ENCODE measurements at places on chromosomes 5 and 9.

DNA sequence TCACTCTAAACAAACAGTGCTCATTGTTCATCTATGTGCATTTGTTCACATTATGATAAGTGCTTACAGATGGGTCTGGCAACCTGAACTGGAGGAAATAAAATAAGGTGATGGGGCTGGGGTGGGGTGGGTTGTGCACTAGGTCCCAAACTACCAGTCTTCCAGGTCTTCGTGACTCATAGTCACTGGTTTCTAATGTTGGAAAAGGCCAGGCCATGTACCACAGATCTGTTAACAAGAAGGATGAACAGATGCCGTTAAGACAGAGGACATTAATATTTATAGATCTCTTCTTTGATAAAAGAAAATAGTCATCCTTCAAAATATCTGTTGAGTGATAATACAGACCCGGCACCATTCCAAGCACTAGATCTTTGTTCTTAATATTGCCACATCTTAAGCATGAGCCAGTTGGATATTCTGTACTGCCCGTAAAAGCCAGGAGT, 71.4 kb upstream of the STARD4 start:
- no peak for DNase-seq

- DNase-seq: no peak
Observed at GRCh38 chr9:134489621-134490408, 151.8 kb upstream of the COL5A1 start.

- DNase-seq: no peak
Observed at GRCh38 chr9:88280816-88281382, 107.3 kb upstream of the SPIN1 start.

DNA sequence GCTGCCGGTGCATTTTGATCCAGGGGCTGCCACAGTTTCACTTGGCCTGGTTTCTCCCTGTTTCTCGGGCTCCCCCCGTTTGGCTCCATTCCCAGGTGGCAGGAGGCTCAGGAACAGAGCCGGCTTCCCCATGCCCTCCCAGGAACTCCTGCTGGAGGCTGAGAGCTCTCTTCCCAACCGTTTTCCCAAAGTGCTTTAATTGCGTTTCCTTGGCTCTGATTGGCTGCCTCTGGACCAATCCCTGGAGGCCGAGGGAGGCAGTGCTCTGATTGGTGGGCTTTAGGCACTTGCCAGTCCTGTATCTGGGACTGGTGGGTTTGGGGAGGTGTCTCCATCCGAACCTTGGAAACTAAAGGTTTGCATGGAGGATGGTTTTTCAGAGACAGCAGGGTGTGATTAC, 4.9 kb downstream of the TSPAN17 start:
- no peak for DNase-seq

- DNase-seq: peak; percentile 29
Observed at GRCh38 chr5:107056278-107056677, 614.5 kb downstream of the EFNA5 start.

GRCh38 chr9:37575511-37575914, 667 bp downstream of the FBXO10 start:
- no peak for DNase-seq

DNA sequence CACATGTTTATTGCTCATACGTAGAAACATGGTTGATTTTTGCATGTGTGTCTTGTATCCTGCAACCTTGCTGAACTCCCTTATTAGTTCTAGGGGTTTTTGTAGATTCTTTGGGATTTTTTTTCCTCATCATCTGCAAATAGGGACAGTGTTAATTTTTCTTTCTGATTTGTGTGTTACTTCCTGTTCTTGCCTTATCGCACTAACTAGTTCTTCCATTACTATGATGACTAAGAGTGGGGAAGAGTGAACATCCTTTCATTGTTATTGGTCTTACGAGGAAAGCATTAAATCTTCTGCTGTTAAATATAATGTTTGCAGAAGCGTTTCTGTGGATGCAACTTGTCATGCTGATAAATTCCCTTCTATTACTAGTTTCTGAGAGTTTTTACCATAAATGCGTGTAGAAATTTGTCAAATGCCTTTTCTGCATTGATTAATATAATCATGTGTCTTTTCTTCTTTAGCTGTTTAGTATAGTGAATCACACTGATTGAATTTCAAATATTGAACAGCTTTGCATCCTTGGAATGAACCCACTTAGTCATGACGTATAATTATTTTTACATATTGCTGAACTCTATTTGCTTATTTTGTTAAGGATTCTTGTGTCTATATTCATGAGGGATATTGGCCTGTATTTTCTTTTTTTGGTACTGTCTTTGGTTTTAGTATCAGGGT, 32.1 kb upstream of the RNF130 start:
- DNase-seq: no peak

DNA sequence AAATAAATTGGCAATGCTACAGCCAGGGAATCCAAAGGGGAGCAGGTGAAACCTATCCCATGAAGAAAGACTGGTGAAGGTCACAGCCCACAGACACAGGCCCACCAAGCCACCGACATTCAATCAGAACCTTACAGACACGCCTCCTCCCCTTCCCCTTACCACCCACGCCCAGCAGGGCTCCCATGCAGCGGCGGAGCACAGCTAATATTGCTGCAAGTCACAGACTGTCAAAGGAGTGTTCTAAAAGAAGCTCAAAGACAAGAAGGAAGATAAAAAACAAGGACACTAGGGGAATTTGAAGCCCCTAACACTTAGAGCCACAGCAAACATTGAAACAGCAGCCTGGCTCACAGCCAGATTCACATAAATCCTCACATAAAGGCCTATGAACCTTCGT, 91.2 kb downstream of the MED10 start:
- DNase-seq: no peak

GRCh38 chr5:150301901-150302300, 804 bp downstream of the ARSI start:
- DNase-seq: no peak

- DNase-seq: no peak
Observed at GRCh38 chr9:110521206-110521605, 58.3 kb downstream of the SVEP1 start.

DNA sequence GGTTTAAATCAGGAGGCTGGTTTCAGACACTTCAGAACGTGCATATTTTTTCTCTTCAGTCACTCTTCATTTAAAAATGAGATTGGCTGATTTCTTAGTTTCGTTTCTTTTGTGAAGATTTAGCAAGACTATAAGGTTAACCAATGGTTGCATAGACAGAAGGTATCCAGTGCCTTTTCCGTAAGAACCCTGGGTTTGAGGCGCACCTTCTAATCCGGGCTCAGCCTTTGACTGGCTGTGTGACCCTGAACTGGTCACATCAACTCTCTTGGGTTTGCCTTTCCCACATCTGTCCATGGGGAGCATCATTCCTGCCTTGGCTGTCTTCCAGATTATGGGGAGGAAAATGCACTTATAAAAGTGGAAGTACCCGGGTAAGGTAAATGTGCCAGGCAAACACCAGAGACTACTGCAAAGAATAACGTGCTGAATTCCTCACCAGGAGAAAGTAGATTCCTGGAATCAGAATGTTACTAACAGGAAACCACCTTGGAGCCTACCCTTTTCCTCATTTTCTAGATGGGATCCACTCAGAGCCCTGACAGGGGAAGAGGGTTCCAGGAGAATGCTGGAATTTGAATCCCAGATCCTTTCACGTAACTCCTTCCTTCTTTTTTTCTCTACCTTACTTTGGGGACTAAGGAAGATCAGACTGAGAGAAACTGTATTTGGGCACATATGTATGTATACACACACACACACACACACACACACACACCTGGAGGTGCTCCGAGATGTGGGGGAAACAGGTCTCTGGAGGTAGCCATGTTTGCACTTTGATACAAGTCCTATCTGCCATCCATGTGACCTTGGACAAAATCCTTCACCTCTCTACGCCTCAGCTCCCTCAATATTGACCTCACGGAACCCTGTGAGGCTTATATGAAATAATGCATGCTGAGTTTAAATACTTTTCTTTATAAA, 6.8 kb downstream of the HAND1 start:
- DNase-seq: no peak

GRCh38 chr5:150499437-150499956, 8.4 kb upstream of the NDST1 start:
- DNase-seq: no peak

DNA sequence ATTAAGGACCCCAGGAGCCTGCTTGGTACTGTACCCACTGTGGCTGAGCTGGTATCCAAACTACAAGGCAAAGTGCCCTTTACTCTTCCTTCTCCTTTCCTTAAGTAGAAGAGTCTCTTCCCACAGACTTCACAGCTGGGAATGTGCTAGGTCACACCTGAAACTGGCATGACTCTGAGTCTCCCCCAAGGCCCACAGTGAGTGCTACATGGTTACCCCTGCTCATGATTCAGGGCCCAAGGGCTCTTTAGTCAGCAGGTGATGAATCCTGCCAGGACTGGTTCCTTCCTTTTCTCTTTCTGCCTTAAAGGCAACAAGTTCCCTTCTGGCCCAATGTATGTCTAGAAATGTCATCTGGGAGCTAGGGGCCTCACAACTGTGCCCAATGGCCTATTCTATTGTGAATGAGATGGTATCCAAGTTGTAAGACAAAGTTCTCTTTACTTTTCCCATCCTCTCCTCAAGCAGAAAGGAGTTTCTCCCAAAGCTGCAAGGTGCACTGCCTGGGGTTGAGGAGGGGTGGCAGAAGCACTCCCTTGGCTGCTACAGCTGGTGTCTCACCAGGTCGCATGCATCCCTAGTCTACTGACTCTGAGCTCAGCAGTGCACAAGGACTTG, 134.4 kb downstream of the TMEM38B start:
- DNase-seq: no peak

- DNase-seq: no peak
Observed at GRCh38 chr5:58458141-58458742, 1.6 kb downstream of the PLK2 start.

DNA sequence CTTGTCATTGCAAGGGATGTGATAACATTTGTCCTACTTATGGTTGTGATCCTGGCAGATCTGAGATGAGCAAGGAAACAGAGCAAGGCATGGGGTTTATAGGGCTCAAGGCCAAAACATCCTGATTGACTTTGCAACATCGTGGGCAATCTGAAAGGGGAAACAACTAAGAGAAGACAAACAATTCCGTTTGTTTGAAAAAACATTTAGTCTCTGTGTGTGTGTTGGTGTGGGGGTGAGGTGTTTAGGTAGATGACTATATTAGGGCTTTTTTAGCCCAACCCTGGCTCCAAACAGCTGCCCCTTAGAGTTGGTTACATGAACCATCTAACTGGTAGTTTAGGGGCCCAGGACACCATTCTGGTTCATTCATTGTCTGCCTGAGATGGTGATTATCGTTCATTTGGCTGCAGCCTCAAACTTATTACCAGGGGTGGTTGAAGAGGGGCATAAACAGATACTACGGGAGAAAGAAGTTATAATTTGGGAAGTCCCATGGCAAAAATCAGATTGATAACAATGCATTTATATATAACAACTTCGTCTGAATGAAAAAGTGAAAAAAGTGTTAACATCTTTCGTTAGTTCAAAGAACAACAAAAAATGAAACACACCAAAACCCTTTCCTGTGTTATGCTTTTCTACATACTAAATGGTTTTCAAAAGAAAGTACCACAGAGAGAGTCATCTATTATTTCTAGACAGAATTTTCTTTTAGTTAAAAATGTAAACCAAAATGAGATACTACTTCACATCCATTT, 5.7 kb downstream of the FYB1 start:
- DNase-seq: no peak

DNA sequence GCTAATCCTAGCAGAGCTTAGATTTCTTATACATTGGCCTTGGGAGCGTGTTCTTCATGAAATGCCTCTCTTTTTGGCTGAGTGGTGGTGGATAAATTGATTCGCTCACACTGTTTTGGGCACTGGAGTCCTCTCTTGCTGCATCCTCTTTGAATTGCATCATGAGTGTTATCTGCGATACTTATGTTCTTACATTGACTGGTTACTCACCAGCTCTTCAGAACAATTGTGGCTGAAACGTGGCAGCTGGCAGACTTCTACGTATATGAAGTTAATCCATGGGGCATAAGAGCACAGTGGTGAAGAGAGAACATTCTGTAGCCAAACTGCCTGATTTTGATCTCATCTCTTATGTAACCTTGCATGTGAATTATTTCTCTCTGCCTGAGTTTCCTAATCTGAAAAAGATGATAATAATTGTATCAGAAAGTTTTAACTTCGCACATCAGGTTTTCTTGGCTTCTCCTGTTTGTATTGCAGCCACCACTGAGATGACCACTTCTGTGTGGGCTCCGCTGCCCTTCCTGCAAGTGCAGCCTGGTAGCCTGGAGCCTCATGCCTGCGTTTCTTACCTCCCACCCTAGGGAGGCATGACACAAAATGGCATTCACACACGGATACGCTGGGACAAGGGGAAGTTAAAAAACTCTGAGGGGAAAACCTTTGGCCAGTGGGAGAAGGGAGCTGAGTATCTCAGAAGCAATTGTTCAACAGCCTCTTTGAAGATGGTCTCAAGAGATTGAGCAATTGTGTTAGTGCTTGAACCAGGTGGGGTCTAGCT, 295.2 kb downstream of the ARHGAP26 start:
- DNase-seq: no peak

DNA sequence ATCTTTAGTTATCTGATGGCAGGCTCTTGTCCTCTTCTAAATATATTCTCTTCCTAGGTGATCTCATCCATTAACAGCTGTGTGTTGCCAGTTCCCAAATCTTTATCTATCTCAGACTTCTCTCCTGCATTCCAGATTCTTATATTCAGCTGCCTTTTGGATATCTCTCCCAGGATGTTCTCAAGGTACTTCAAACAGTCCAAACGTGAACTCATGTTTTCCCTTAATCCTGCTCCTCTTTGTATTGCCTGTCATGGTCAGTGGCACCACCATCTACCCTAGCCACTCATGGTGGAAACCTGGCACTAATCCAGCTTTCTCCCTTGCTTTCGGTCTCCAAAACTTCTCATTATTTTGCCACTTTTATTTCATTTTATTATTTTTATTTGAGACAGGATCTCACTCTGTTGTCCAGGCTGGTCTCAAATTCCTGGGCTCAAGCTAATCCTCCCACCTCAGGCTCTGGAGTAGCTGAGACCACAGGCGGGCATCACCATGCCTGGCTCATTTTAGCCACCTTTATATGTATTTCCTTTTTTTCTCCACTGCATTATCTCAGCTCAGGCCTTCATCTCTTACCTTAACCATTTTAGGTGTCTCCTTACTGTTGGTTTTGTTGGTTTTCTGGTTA, 3.8 kb downstream of the ZFYVE16 start:
- DNase-seq: no peak

GRCh38 chr5:5340206-5340729, 82.2 kb upstream of the ICE1 start:
- peak; percentile 90 for DNase-seq

DNA sequence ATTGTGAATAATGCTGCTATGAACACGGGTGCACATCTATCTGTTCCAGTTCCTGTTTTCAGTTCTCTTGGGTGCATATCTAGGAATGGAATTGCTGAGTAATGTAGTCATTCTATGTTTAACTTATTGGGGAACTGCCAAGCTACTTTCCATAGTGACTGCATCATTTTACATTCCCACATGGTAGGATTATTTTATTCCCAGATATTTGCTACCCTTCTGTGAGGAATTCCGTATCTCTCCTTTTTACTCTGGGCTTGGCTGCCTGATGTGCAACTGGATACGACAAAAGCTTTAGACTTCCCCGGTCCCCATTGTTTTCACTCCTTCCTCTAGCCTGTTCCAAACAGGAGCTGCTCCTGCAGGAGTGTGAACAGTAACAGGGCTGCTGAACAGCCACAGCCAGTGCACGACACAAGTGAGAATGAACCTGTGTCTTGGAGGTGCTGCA, 7.2 kb downstream of the TAS2R1 start:
- DNase-seq: peak; percentile 40
